Ureter (tissue), 1 donor: ENCODE measurements at places on chromosomes 7 and 10.

- DNase-seq: no peak
Observed at GRCh38 chr7:10703981-10704380, 269.7 kb upstream of the PHF14 start.

GRCh38 chr10:128867210-128867609 is 599.8 kb upstream of the MGMT start:
- no peak for DNase-seq

DNA sequence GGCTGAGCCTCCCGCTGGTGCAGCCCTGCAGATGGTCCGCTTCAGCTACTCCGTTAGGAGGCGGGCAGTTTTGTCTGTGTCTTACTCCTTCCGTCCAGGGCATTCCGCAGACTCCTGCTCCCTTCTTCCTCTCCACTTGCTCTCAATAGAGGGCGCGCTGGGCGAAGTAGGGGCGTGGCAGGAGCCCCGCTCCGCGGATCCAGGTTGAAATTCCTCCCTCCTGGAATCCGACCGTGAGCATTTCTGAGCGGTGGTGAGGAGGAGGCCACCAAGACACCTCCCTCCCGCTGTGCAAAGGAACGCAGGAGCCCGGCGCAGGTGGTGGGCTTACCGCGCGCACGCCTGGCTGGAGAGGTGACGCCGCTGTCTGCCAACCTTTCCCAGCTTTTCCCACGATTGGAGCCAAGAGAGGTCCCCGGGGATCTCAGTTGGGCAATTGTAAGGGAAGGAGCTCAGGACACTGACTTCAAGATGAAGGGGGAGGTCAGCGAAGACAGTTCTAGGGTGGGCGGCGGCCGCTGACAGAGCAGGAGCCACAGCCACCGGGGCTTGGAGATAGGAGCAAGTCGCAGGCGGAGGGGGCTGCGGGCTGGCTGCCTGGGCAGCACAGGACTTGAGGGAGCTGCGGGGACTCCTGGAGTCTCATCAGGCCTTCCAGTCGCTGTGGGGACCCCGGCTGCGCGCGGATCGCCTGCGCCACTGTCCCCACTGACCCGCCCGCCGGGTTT is 1011.3 kb downstream of the XPNPEP1 start:
- peak; percentile 60 for DNase-seq

GRCh38 chr7:18900236-18900635 is 217.2 kb downstream of the TWIST1 start:
- DNase-seq: no peak

GRCh38 chr10:88086187-88086960 is 222.9 kb downstream of the PTEN start:
- DNase-seq: no peak

DNA sequence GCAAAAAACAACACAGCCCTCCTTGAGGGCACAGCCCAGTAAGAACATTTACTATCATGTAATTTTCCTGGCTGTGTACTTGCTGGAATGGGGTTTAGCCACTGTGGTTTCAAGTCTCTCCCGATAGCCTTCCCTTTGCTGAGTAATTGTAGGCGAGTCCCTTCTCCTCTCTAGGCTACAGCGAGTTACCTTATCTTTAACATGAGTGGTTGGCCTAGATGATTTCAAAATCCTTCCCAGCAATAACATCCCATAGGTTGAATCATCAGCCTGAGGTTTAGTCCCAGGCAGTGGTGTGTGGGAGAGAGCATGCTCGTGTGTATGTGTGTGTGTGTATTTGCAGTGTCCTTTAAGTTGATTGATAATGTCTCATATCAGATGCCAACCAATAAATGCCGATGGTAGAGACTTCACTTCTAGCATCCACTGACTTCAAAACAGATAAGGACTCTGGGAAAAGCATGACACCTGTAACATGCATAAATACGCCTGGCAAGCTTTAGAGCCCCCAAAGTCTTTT is 142.9 kb upstream of the ZMIZ1 start:
- DNase-seq: no peak

DNA sequence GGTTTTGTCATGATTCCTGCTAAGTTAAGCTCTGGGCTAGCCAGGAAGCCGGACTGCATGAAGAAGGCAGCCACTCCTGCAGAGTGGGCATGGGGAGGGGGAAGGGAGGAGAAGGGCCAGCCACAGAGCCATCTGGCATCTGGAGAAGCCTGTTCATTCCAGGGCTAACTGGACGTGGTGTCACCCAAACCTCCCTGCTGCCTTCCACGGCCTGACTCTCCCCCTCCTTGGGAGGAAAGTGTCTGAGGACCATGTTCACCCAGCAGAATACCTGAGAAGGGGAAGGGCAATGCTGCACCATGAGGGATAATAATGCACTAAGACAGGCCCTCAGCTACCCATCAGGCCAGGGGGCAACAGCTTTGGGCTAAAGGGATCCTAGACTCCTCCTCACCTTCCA is 15.4 kb downstream of the AQP1 start:
- DNase-seq: no peak

- no peak for DNase-seq
Observed at GRCh38 chr7:9945857-9946256, 1027.8 kb upstream of the PHF14 start.

GRCh38 chr7:100415448-100415847 is 13.1 kb downstream of the ZCWPW1 start:
- DNase-seq: no peak

- DNase-seq: no peak
Observed at GRCh38 chr7:4861673-4862072, at the start of gene PAPOLB. PAPOLB (minus strand) TSS chr7:4862030; CDS start chr7:4861810, 220 bp downstream.

DNA sequence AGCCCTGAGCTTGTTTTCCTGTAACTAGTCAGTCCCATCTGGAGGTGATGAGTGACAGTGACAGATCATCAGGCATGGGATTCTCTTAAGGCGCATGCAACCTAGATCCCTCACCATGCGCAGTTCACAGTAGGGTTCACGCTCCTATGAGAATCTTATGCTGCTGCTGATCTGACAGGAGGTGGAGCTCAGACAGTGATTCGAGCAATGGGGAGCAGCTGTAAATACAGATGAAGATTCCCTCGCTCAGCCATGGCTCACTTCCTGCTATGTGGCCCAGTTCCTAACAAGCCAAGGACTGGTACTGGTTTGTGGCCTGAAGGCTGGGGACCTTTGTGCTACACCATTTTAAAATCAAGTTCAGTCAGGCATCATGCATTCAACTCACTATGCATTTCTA is 221.7 kb downstream of the KIAA1217 start:
- DNase-seq: no peak

DNA sequence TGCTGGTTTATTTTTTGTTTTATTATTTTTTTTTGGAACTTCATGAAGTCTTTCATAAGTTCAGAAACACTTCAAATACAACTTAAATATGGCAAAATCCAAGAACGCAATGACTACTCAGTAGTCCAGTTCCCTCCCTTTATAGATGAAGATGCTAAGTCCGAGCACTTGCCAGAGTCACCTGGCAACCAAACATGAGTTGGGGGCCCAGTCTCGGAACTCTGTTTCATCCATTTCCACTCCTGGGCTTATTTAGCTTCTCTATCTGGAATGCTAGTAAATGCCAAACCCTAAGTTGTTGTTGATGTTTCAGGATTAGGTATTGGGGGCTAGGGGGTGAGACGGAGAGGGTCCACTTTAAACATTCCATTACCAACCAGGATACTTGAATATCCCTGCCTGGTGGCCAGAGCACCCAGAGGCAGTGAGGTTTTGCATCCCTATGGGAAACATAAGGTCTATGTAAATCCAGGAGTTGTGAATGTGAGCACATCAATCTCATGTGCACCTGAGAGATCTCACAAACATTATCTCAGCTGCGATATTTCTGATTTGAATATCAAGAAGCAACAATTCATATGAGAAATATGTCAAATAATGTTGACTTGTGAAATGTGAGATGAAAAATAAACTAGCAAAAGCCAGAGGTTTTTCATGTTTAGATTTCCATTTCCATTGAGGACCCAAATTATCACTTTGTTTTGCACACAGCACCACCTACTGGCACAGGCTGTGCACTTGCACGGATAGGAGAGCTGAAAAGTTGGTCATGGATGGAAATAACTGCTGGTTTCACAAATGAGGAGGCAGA is 129.3 kb downstream of the PKD1L1 start:
- peak; percentile 84 for DNase-seq

DNA sequence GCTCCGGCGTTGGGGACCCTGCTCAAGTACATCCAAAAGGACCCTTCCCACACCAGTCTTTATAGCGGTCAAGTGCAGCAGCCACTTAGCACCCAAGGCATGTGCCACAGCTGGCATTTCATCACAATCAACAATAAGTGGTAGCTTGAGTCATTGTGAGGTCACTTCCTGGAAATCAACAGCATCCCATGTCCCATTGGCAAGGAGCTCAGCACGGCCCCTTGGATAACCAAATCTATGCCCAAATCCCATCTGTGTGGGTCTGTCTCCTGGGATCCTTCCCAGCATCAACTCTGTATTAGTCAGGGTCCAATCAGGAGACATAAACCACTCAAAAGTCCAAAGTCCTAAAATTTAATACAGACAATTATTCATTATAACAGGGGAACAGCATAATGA is 27.1 kb downstream of the MDH2 start:
- no peak for DNase-seq

- DNase-seq: peak; percentile 79
Observed at GRCh38 chr7:4725014-4725849, 43.1 kb downstream of the FOXK1 start.

DNA sequence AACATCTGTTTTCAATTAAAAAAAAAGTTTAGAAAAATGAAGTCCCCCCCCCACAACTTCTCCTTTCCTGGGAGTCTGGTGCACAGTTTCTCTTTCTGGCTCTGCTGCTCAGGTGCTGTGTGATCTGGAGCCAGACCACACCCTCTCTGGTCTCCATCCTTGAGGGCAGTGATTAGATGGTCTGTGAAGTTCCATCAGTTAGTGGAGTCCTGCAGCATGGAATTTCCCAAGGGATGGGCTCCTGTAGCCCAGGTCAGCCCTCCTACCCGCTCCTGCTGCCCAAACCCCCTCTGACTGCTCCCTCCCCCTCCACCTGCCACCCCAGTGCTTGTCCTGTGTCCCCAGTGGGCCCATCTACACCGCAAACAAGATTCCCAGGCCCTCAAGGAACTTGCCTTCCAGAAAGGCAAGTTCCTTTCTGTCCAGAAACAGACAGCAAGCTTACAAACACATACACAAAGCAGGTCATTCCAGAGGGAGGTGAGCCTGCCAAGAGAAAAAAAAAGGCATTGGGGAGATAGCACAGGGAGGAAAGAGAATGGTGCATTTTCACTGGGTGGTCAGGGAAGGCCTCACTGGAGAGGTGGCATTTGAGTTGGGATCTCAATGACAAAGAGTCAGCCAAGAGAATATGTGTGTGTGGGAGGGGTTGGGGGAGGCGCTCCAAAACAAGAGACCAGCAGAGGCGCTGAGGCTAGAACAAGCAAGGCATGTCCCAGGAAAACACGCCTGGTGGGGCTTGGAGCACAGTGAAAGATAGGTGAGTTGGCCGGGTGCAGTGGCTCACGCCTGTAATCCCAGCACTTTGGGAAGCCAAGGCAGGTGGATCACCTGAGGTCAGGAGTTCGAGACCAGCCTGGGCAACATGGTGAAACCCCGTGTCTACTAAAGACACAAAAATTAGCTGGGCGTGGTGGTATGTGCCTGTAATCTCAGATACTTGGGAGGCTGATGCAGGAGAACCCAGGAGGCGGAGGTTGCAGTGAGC is 49.5 kb upstream of the SLC29A3 start:
- DNase-seq: no peak

GRCh38 chr7:130683026-130683425 is 3.3 kb downstream of the TSGA13 start:
- DNase-seq: no peak

DNA sequence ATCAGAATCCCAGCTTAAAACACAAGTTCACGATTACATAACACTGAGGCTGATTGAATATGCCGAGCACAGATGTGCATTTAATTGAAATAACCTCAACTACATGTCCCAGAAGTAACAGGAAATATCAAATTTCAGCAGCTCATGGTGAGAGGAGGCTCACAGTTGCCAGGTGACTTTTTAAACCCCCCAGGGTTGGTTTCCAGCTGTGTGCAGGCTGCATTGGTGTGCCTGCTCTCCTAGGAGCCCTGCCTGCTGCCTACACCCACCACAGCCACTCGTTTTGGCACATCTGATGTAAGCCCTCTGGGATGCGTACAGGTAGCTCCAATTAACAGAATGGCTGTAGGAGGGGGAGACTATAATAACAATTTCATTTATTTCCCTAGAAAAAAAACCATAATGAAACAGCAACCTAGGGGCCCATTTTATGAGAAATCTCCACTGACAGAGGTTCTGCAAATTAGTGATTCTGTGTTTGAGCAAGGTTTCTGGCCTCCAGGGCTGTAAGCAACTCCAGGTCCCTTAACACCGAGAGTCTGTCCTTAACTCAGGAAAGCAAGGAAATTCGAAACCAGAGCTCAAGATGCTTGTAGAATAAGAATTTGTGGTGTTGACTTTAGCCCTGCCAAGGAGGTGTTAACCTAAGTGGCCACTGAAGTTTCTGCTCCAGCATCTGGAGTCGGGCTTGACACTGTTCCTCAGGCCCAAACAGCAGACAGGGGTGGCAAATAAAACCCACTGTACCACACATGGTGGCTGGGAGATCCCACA is 161.9 kb downstream of the BMPER start:
- DNase-seq: no peak

DNA sequence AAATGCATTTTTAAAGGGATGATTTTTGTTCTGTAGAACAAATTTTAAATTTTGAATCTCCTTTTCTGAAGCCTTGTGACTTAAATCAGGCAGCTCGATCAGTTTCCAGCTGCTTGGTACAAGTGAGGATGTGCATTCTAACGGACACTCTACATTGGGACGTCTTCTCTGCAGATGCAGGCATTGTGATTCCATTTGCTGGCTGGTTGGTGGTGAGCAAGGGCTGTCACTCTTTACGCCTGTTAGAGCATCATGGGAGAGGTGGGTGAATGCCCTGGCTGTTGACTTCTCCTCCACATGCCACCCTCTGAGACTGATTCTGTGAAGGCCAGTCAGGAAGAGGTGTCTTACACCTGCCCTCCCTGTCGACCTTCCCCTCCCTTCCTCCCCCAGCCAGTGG is 240.5 kb upstream of the RNF32 start:
- DNase-seq: no peak

- DNase-seq: no peak
Observed at GRCh38 chr10:24502006-24502405, 221.7 kb downstream of the ARHGAP21 start.

DNA sequence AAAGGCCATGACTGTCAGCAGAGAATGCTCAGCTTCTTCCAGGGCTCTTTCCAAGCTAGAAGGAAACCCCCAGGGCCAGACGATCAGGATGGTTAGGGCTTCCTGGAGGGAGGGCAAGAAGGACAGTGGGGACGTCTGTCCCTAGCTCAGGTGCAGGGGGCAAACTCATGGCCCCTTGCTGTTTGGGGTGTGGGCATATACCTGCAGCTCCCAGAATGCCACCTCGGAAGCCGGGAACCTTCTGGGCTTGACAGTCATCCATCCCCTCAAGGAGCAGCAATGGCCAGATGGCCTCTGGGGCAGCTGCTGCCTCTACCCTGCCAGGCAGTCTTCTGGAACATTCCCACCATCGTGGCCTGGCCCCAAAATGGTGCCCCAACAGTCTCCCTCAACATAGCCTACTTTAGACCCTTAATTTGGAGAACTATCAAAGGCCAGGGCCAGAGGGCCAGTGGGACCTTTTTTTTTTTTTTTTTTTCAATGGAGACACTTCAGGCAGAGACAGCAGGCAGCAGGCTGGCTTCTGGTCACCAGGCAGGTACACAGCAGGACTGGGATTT is 40.2 kb upstream of the ZMIZ1 start:
- no peak for DNase-seq
